IPS DF 19.7 (cell line): ENCODE measurements at places on chromosomes 4 and X.

DNA sequence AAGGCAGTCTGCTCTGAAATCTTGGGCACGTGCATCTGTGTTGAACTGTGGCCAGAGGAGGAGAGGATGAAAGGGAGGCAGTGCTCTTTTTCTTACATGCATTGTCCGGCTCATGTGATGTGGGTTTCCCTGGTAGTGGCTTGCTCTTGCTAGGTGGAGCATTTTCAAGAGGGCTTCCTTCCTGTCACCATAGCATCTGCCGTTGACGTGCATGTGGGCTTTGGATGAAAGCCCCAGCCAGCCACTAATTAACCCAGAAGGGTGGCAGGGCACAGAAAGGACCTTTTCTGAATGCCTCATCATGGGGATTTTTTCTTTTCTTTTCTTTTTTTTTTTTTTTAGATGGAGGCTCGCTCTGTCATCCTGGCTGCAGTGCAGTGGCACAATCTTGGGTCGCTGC is 121.3 kb downstream of the GPR143 start:
- no peak for DNase-seq

DNA sequence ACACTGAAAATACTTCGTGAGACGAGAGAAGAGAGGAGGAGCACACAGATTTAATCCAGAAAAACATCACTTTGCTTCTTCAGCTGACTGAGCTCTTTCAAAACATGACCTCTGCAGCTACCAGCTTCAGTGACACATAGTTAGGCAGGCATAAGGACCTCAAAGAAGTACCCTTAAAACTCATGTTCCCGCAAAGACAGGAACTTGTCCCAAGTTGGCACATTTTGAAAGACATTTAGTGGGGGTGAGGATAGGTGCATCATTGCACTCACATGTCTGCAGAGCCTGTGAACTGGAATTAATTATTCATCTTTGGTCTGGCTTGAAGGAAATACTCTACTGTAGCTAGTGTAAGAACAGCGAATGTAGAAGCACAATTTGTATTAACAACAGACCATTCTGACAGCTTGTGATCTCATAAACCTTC is 221.8 kb downstream of the MGST2 start:
- DNase-seq: no peak

DNA sequence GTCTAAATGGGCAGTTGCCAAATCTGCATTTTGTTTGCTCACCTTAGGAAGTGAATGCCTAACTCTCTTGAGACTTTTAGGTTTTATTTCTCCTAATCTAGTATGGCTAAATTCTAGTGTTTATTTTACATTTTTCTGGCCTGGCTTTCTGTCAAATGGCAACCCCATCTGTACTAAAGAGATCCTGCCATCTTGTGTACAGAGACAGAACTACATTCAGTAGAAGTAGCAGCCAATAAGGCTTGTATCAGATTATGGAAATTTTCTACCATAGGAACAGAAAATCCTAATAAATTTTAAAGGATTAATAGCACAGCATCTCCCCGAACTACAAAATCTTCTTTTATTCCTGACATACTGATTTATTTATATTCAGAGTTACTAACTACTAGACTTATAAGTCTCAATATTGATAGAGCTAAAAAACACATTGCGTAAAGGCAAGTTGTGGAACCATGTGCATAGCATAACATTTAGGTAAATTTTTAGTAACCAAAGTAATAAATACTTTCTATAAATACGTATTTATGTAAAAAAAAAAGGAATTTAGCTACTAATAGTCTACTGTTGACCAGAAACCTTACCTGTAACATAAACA is 45.5 kb downstream of the TMEM144 start:
- DNase-seq: no peak

DNA sequence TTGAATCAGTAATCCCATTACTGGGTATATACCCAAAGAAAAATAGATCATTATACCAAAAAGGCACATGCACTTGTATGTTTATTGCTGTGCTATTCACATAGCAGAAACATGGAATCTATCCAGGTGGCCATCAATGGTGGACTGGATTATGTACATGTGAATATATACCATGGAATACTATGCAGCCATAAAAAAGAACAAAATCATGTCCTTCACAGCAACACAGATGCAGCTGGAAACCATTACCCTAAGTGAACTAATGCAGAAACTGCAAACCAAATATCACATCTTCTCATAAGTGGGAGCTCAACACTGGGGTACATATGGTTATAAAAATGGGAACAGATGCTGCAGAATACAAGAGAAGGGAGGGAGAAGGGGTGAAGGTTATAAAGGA is 110.7 kb downstream of the ABCB7 start:
- no peak for DNase-seq

GRCh38 chrX:105645667-105646357 is 176.5 kb upstream of the NRK start:
- no peak for DNase-seq

DNA sequence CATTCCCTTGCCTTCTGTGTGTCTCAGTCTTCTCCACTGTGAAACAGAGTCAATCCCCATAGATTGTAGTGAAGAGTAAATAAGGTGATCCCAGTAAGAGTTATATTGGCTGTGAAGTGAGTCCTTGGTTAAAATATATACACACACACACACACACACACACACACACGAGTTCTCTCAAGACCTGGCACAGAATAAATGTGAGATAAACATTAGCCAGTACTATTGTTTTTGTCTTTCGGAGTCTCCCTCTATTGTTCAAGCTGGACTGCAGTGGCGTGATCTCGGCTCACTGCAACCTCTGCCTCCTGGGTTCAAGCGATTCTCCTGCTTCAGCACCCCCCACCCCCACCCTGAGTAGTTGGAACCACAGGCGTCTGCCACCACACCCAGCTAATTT is 44.8 kb upstream of the FAM156A start:
- no peak for DNase-seq

GRCh38 chr4:100823066-100823992 is 305.5 kb upstream of the EMCN start:
- no peak for DNase-seq

GRCh38 chrX:112751076-112751475 is 71.3 kb upstream of the LHFPL1 start:
- no peak for DNase-seq

GRCh38 chrX:133523526-133523925 is 108.2 kb upstream of the GPC4 start:
- DNase-seq: no peak

DNA sequence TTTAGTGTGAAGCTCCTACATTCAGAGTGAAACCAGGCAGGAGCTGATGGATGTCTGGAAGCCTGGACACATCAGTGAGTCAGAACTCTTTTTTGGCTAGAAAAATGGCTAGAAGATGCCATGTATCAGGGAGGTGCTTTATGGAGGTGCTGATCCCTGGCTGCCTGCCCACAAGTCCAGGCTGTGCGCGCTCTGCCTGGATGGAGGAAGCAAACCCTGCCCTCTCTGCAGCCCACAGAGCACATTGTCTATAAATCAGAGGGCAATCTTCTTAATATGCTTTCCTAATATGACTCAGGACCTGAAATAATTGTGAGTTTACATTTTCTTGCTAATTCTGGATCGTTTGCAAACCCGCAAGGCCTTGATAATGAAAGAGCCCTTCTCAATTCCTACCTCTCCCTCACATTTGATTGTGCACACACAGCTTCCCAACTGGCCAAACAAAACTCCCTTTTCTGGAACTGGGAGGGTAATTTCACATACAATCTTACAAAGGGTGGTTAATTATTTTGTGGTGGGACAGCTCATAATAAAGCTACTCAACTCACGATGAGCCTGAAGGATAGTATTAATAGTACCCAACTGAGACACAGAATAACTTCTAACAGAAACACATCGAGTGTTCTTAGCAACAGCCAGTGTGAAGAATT is 11.7 kb downstream of the MFAP3L start:
- no peak for DNase-seq

DNA sequence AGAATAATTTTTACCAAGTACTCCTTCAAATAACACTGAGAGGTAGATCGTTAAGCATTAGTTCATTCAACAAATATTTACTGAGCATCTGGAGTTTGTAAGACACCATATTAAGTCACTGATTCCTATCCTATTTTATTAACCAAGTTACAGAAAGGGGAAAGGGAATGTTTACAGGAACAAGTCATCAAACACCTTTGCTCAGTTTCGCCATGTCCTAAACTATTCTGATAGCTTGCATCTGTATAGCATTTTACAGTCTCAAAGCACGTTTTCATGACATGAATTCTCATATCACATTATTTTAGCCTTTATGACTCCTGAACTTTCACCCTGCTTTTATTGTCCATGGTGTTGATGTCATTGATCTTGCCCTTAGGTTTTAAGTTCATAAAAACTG is 89.2 kb downstream of the AREG start:
- DNase-seq: no peak

- DNase-seq: no peak
These were observed 35.1 kb upstream of the TACR3 start for GRCh38 chr4:103754844-103755243.

- DNase-seq: no peak
These were observed 457.1 kb upstream of the CPEB2 start for GRCh38 chr4:14545163-14545562.

DNA sequence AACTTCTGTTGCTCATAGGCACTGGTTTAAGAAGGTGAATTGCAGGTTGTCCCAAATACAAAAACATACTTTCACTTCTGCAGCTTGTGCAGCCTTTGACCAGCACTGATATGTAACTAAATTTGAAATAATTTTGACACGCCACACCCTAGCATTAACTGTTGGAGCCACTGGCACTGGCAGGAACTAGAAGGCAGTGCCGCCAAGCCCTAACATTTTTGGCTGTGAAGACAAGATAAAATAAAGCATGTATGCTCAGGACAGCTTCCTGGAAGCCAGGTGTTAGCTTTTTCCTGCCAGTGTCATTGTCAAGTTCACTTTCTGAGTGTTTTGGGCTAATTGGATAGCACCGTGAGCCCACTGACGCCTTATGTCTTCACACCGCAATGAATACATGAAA is 65.3 kb upstream of the FBXW7 start:
- DNase-seq: no peak

DNA sequence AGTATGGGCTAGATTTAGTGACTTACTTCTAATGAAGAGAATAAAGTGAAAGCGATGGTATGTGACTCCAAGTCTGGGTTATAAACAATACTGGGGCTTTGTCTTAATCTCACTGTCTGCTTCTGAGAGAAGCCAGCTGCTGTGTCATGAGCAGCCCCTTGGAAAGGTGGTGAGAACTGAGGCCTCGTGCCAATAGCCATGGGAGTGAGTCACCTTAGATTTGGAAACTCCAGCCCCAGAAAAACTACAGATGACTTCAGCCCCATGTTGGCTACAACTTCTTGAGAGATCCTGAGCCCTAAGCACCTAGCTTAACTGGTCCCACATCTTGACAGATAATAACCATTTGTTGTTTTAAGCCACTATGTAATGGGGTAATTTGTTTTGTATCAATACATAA is 77.6 kb downstream of the CWH43 start:
- DNase-seq: no peak

DNA sequence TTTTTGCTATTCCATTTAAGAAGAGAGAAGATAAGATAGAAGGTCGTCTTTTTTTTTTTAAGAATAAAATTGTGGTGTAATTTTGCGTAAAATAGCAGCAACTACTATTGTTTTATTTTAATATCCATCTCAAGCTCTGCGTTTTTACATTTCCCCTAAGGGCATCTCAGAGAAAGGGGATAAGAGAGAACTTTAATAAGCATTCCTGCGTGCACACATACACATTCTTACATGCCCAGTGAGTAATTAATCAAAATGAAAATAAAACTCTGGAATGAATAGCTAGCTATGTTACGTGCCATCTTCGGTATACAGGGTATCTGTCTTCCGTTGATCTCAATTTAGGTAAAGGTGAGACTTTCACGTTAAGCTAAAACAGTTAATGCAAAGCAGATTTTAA is 200.3 kb upstream of the TENM3 start:
- no peak for DNase-seq

DNA sequence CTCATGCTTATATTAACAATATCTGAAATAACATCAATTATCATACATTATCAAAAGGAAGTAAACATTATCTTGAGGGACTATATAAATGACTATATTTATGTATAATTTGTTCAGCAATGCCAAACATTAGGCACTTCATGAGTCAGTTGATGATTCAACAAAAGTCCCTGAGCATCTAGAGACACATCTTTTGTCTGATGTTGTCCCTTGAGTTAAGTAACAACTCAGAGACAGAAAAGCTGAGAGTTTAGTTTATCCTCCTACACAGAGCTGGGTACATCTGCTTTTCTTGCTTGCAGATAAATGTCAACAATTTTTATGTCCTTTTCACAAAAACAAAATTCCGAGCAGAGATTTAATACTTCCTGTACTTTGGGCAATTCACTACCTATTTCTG is 311.1 kb downstream of the INPP4B start:
- no peak for DNase-seq

- no peak for DNase-seq
These were observed 288.2 kb downstream of the IL1RAPL2 start for GRCh38 chrX:104854188-104854587.

DNA sequence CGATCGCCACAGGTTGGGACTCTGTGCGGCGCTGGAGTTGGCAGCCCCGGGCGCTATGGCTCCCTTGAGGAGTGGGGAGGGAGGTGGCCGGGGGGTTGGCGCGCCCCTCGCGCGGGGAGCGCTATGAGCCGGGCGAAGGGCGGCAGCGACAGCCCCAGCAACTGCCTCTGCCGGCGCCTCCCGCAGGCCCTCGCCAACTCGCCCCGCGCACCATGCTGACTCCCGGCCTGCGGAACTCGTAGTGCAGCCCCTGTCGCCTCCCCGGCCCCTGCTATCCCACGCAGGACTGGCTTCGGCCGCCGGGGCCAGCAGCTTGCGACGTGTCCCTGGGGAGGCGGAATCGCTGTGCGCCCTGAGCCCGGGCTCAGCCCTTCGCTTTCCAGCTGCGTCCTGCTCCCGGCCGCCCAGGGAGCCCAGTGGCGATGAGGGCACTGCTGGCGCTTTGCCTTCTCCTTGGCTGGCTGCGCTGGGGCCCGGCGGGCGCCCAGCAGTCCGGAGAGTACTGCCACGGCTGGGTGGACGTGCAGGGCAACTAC is 415 bp downstream of the SHISA3 start:
- no peak for DNase-seq

DNA sequence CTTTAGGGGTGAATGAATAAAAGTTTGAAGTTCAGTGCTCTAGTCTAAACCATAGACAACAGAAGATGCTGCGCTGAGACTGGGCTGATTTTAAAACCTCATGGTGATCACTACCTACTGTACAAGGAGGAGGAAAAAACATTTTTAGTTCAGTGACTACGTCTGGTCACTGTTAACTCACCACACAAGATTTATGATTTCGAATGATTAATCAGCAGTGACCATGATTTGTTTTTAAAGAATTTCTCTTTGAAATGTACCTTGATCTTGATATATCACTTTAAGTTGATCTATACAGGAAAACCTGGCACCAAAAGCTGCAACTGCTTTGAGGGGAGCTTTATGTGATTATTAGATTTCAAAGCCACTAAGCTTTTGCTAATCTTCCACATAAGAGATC is 286.3 kb downstream of the PDGFC start:
- DNase-seq: no peak

GRCh38 chrX:10054396-10054795 is 87.2 kb downstream of the CLDN34 start:
- DNase-seq: no peak

DNA sequence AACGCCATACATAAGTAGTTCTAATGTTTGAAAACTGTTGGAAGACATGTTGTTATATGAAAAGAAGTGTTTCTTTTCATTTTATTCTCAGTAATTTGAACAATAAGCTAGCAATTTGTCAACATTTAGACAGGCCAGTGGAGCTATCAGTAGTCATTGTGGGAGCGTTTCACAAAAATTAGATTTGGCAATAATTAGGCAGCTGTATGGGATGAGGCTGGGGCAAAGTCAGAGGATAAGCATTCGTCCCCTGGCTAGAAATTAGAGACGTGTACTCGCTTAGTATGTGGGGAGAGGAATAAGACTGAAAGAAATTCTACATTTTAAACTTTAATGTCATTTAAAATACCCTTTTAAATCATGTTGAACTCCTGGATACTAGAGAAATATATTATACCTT is 70.6 kb downstream of the TMEM144 start:
- no peak for DNase-seq
